NCI-H1092 (cell line): ENCODE measurements at places on chromosomes 4 and X.

GRCh38 chr4:89303814-89304388 lies 3.7 kb downstream of the GPRIN3 start:
- no peak for DNase-seq

- DNase-seq: no peak
These were observed 83.6 kb downstream of the REPS2 start for GRCh38 chrX:17030092-17030491.

GRCh38 chrX:11867610-11868345 lies 109.7 kb downstream of the MSL3 start:
- no peak for DNase-seq

DNA sequence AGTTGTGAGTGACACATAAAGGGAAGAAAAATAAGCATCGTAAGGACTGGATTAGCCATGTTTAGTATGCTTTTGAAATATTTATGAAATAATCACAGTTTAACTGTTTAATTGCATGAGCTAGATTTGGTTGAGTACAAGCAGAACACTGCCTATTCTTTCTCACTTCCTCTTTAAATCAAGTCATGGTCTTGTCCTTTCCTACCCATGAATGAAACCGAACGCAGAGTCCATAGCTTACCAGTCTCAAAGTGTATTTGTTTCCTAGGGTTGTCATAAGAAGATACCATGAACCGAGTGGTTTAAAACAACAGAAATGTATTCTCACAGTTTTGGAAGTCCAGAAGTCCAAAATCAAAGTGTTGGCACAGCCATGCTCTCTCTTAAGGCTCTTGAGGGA lies 684.0 kb upstream of the MAGEB2 start:
- no peak for DNase-seq

GRCh38 chr4:27789773-27790172 lies 929.1 kb downstream of the STIM2 start:
- no peak for DNase-seq

- no peak for DNase-seq
These were observed 365.0 kb downstream of the GPM6A start for GRCh38 chr4:175447016-175447415.

DNA sequence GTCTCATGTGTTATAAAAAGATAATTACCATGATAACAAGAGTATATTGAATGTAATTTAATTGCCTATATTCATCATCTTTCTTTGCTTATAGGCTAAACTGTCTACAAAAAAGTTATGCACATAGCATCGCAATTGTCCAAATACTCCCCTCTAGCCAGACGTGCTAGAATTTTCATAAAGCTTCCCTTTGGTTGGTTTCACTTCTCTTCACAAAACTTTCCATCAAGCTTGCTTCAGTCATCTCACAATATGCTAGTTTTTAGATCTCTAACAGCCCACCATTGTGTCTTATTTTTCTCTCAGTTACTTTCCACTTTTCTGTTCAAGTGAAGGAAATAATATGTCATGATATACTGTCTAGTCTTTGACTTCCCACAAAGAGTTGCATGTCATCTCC lies 448.3 kb upstream of the SPANXN1 start:
- no peak for DNase-seq

DNA sequence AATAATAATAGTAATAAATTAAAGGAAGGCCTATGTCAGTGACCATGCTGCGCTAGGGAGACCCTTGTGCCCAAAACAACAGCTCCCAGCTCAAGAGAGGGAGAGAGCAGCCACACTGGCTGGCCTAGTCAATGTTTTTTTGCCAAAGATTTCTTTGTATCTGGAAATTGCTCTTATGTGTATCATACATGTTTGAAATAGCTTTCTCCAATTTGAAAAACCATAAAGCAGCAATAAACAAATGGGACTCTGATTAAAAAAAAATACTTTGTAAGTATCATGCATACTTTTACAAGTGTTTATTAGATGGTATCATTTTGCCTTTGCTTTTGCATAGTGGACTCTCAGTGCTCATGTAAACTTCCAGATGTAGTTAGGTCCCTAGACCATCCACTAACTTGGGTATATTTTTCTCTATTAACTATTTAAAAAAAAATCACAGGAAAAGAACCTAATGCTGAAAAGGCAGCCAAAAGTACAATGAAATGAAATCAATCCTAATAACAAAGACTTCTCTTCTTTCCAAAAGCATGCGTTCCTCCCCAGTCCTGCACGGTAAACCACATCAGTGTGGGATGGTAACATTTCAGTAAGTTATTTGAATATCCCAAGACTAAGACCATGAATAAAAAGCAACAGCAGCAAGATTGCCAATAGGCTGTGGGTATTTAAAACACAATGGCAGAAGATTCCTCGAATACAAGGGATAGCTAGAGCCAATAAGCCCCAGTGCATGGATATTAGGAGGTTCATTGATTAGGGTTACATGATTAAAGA lies 117.6 kb downstream of the PALLD start:
- no peak for DNase-seq

DNA sequence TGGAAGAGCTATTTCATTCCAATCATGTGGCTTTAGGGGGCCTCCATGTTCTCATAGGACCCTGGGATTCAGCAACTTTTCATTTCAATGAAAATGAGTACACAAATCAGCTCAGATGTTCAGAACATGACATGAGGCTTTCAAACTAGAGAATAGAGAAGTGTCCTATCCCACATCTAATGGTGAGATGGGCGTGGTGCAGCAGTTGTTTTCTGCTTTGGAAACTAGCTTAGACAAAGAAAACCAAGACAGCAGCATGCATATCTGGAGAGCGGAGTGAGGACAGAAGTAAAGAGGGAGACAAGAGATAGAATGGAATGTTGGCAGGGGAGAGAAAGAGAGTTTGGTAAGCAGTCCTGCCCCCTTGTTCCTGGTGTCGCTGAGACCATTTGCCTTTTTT lies 1009.1 kb upstream of the IGFBP7 start:
- DNase-seq: no peak

GRCh38 chrX:40818236-40818635 lies 82.9 kb upstream of the MED14 start:
- no peak for DNase-seq

DNA sequence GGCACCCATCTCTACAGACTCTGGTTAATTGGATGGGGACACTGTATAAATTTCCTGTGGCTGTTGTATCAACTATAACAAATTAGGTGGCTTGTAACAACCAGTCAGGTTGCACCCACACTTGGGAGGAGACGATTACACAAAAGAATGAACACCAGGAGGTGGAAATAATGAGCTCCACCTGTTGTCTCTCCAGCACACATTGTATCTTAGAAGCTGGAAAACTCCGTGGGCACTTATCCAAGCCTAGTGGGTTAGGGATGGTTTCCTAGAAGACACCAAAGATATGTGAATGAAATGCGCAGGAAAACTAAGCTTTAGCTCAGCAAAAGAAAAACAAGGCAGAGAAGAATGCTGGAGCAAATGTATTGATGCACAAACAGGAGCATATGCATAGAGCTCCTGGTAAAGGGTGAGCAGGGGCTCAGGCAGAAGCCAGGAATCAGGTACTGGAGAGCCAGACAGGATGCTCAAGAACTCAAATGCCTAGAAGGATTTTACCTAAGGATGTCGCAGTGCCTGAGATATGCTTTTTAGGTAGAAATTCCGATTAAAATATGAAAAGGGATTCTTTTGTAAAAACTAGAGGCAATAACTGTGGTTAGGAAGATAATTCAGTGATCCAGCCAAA lies 111.7 kb downstream of the GALNTL6 start:
- no peak for DNase-seq

DNA sequence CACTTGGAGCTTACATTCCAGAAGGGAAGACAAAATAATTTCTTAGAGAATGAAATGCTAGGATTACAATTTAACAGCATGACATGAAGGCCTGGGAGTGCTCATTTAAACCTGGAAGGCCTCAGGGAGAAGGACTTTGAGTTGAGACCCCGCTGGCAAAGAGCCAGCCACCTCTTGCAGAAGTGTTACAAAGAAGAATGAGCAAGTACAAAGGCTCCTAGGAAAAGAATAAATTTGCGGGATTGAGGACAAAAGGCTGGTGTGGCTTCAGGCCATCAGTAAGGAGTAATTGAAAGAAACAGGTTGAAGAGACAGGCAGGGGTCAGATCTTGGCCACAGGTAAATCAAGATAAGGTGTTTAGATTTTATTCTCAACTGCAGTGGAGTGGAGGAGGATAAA lies 3.1 kb upstream of the ELOVL6 start:
- no peak for DNase-seq

DNA sequence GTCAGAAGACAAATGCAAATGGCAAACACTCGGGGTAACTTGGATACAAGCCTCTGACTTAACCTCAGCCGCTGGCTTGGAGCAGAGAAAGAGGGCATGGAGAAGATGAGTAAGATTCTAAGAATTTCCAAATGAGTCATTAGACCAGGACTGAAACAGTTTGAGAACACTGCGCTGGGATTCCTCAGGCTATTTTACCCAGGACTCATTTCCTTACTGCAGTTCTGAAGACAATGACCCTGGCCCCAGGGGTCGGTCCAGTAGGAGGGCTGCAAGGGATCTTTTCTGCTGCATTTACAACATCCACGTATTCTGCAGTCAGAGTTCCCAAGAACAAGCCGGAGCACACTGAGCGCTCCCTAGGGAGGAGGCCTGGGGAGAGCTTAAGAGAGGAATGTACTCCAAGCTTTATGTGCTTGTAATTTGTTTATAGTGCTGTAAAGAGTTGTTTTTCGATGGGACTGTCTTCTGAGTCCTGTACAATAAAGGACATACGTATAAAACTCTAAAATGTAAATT lies 27.3 kb upstream of the SORBS2 start:
- no peak for DNase-seq

GRCh38 chrX:149937871-149938426 lies 342 bp downstream of the EOLA2 start:
- DNase-seq: no peak

GRCh38 chr4:19880206-19880605 lies 371.5 kb upstream of the SLIT2 start:
- DNase-seq: no peak

GRCh38 chr4:38684271-38684670 lies 20.3 kb downstream of the KLF3 start:
- DNase-seq: no peak

- no peak for DNase-seq
These were observed 176.8 kb downstream of the SCFD2 start for GRCh38 chr4:53189011-53189410.

DNA sequence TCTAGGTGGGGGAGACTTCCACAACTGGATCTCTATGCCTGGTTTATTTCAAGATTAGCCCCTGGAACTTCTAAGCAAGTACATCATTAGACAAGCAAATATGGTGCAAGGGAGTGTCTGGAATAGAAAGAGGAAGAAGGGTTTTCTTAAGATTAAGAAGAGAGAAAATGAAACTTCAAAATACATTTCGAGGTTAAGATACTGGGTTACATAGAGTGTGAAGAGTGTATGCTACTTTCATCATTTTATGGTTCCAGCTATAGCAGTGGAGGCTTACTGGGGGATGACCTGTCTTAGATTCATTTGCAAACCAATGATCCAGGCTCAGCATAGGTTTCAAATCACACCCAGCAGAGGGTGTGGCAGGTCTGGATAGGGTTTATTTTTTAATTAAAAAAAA lies 144.4 kb upstream of the GATB start:
- no peak for DNase-seq

- no peak for DNase-seq
These were observed 6.7 kb downstream of the NLGN3 start for GRCh38 chrX:71151366-71151765.

- DNase-seq: no peak
These were observed 448 bp upstream of the TBC1D8B start for GRCh38 chrX:106802063-106802387.

DNA sequence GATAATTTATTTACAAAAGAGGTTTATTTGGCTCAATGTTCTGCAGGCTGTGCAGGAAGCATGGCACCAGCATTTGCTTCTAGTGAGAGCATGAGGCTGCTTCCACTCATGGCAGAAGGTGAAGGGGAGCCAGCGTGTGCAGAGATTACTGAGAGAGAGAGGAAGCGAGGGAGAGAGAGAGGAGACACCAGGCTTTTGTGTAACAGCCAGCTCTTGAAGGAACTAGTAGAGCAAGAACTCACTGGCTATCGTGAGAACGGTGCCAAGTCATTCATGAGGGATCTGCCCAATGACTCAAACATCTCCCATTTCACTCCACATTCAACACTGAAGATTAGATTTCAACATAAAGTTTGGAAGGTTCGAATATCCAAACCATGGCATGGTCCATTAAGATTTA lies 12.7 kb downstream of the GUCY1A1 start:
- DNase-seq: no peak

- DNase-seq: no peak
These were observed 105.2 kb upstream of the GATB start for GRCh38 chr4:151865744-151866591.

GRCh38 chrX:40531056-40531826 lies 49.5 kb upstream of the ATP6AP2 start:
- DNase-seq: no peak

DNA sequence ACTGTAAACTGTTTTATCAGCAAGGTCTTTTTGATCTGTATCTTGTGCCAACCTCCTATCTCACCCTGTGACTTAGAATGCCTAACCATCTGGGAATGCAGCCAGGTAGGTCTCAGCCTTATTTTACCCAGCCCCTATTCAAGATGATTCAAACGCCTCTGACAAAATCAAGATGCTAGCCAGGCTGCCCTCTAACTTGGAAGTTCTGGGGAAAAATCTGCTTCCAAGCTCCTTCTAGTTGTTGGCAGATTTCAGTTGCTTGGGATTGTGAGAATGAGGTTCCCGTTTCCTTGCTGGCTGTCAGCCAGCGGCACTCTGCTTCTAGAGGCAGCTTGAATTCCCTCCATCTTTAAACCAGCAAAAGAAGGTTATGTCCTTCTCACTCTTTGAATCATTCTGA lies 34.7 kb downstream of the LUZP4 start:
- DNase-seq: no peak

DNA sequence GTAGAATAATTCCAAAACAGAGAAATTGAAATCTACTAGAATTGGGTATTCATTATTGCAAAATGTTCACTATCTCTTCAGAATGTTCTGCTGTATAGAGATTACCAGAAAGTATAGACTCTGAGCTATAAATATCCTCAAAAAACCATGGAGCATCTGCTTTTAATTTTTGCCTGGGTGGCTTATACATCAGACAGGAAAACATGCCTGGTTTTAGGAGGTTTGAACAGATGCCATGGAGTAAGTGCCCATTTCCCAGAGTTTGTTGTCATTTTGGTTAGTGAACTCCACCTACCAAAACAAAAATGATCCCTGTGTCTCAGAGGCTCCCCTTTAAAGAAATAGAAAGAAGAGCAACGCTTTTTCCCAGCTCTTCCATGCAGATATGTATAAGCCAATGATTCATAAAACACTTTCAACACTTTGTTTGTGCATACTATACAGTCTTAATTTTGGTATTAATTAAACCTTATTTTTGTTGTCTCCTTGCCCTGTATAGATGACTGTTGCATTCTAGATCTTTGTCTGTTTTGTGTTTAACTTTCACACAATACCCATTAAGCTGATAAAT lies 68.7 kb downstream of the MEPE start:
- DNase-seq: no peak

DNA sequence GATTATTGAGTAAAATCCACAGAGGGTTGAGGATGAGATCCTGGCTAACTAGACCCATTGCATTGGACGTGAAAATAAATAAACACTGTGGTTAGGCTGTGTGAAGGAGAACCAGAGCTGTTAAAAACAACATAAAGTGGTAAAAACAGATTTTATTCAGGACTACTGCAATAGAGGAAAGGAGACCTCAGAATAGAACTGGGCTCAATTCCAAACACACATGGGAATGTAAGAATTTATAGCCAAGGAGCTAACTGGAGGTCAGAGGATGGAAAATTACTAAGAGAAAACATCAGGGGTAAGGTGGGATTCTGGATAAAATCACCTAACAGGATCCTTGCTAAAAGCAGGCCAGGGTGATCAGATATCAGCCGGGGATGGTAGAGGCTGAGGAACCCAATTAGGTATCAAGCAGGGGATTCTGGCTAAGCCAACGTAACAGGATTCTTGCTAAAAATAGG lies 112.4 kb downstream of the RNF150 start:
- DNase-seq: no peak

- DNase-seq: no peak
These were observed 136.2 kb downstream of the SMIM20 start for GRCh38 chr4:26050212-26050643.
